Fibroblast of skin of left biceps (primary cell): ENCODE measurements at places on chromosomes 16 and 17.

- DNase-seq, result no peak
Observed at GRCh38 chr16:82860071-82860470, 233.3 kb downstream of the CDH13 start.

- DNase-seq, result no peak
Observed at GRCh38 chr17:33753452-33753851, 460.4 kb upstream of the ASIC2 start.

DNA sequence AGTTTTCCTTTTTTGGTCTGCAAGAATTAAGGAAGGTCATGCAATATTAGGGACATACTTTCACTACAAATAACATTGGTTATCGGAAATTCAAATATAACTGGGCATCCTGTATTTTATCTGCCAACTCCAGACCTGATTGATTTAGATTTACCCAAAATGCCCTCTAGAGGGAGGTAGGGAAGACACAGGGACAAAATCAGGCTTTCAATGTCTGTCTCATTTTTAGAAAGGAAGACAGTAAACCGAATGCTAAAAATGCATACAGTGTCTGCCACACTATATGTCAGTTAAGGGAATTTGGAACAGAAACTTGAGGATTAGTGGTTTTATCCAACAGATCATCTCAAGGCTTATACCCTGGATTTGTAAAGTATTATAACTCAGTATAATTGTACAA lies 161.7 kb upstream of the SOX9 start:
- no peak for DNase-seq

DNA sequence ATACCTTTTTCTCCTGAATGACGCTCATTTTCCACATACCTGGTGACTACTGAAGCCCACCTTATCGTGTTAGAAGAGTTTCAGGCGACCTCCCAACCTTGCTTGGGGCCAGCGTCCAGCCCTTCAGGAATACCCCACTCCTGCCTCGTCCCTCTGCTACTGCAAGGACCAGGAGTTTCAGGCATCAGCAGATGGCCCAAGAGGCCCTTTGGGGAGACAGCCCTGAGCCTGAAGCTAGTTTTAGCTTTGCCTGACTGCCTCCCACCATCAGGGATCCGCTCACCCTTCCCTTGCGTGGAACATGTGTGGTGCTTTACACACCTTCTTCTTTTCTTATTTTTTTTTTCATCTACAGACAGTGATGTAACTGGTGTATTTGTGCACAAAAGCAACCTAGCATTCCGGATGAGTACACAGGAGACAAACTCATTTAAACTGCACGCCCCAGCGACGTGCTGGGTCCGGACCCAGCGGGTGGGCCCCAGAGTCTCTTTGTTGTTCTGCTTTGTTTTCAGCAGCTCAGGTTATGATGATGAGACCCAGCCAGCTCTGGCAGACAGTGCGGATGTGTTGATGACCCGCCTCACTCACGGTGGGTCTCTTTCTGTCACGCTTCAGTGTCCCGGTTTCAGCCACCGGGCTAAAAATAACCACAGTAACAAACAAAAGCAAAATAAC lies 242.4 kb downstream of the C16orf95 start:
- DNase-seq, result no peak

GRCh38 chr16:87806641-87807546 lies 41.1 kb upstream of the KLHDC4 start:
- peak; percentile 89 for DNase-seq

- no peak for DNase-seq
Observed at GRCh38 chr16:88504489-88505404, 51.7 kb downstream of the ZFPM1 start.

DNA sequence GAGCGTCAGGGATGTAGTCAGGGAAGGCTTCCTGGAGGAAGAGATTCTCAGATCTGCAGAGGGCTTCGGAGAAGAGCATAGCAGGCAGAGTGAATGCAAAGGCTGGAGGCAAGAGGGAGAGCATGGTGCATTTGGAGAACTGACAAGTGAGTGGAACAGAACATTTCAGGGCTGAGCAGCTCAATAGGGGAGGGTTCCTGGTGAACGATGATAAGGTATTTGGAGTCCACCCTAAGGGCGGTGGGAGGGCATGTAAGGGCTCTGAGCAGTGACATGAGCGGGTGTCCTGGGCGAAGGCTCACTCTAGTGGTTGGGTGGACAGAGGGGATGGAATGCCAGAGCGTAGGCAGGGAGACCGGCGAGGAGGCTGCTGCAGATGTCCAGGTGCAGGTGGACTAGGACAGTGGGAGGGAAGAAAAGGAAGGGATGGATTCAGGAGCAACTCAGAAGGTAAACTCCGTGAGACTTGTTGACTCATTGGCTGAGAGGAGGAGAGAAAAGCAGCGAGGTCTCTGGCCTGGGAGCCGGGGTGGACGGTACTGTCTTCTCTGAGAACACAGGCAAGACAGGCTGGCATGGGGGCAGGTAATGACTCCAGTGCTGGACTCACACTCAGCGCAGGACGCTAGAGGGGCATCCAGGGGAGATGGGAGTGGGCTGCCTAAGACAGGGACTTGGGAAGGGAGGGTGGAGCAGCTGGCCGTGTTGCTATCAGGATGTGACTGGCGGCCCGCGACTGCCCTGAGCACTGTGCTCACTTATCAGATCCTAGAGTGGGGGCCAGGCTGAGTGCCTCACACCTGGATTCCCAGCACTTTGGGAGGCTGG lies 1.4 kb upstream of the PITPNA start:
- no peak for DNase-seq

GRCh38 chr17:27460196-27460725 lies 4.0 kb downstream of the KSR1 start:
- DNase-seq, result no peak

DNA sequence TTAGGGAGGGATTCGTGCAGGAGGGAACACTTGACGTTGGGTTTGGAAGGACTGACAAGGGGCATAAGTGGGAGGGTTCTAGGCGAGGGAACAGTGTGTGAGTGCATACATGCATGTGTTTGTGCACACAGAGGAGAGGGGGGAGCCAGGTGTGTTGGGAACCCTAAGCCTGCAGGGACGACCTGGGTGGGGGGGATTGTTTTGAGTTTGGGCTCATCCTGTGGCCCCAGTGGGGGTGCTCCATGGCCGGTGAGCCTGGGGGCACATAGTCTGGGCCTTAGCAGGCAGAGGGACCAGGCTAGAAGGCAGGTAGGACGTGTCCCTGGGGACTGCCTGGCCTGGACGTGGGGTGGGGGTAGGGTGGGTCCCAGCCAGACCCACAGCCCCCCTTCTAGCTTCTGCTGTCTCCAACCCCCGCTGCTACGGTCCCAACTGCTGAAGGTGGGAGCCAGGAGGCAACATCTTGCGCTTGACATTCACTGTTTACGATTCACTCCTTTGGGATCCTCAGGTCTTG lies 11.9 kb upstream of the RASD1 start:
- no peak for DNase-seq

DNA sequence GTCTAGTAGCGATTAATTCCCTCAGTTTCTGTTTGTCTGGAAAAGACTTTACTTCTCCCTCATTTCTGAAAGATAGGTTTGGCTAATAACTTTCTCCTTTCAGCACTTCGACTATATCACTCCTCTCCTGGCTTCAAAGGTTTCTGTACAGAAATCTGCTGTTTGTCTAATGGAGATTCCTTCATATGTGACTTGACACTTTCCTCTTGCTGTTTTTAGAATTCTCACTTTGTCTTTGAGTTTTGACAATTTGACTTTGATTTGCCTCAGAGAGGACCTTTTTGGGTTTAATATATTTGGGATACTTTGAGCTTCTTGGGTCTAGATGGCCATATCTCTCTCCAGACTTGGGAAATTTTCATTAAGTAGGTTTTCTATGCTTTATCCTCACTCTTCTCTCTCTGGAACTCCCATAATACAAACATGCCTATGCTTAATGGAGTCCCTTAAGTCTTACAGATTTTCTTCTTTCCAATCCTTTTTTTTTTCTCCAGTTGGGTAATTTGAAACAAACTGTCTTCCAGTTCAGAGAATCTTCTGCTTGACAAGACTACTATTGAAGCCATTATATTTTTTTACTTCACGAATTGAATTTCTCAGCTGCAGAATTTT lies 7.8 kb upstream of the PRSS21 start:
- DNase-seq, result no peak

DNA sequence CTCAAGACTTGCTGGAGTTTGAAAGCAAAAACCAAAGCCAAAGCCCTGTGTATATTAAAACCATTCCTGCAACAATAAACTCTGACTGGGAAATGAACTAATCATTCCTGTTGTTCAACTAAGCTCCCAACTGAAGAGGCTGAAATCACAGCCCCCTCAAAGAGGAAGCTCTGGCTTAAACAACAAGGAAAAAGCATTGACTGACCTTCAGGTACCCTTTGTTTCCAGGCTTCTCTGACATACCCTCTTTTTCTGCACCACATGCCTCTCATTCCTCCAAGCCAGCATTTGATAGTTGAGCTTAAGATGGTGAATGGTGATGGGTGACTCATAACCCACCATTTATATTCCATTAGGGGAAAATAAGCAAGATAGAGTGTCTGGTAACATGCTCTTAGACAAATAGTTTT lies 470.9 kb upstream of the SOX9 start:
- DNase-seq, result no peak

- no peak for DNase-seq
Observed at GRCh38 chr17:80926591-80927250, 64.9 kb upstream of the CHMP6 start.

- no peak for DNase-seq
Observed at GRCh38 chr16:14150796-14151195, 79.7 kb downstream of the MRTFB start.

DNA sequence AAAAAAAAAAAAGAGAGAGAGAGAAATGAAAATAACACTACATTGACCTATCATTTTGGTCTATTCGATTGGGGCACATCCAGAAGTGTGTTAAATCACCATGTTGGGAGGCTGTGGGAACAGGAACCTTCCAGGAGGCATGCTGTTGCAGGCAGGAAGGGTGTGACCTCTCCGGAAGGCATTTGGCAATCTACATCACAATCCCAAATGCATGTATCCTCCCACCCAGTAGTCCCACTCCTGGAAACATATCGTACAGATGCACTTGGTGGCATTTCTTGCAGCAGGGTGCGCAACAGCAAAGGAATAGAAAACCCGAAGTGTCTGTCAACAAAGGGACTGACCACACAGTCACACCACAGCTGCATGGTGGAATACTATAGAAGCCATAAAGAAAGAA lies 7.9 kb downstream of the PLLP start:
- DNase-seq, result no peak

DNA sequence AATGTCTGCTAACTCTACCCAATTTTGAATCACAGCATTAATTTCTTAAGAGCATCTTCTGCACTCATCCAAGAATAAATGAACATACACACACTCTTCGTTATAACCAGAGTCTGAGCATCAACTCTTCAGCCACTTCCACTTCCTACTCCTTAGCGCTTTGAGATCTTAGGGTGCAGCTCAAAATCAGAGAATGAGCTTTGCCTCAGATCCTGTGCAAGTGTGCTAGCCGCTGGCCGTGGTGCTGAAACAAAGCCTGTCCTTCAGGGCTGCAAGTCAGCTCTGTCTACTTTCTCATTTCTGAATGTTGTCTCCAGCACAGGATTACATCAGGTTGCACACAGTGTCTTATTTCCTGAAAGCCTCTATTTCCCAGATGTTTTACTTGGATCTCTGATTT lies 165.4 kb downstream of the AIPL1 start:
- DNase-seq, result peak; percentile 10

DNA sequence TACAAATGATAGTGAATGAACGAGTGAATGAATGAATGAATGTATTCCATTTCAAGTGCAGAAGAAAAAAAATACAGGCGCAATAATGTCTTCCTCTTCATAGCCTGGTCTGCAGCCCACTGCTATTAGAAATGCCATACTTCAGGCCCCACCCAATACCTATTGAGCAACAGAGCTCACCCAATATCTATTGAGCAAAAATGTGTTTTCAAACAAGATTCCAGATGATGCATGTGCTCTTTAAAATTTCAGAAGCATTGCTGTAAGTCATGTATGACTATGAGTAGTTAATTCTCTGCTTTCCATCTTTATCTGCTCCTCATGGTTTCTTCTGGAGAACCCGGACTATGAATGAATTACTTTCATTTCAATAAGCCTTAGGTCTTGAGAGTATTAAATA lies 308.2 kb downstream of the XYLT1 start:
- DNase-seq, result no peak

DNA sequence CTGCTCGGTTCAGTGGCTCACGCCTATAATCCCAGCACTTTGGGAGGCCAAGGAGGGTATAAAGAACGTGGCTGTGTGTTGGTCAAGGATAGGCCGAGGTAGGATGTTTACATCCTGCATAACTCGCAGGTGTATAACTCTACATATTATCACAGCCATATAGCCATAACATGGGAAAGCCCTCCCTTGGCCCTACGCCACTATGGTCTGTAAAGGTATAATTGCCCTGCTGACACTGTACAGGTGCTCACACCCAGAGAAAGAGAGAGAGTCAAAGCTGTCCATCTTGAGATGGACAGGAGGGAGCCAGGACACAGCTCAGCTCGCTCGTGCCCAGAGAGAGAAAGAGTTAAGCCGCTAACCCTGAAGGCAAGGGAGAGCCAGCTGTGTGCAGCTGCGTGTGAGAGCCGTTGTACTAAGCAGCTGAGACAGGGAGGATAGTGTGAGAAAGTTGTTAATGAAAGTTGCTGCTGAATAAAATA lies 30.4 kb upstream of the DHX8 start:
- DNase-seq, result no peak

DNA sequence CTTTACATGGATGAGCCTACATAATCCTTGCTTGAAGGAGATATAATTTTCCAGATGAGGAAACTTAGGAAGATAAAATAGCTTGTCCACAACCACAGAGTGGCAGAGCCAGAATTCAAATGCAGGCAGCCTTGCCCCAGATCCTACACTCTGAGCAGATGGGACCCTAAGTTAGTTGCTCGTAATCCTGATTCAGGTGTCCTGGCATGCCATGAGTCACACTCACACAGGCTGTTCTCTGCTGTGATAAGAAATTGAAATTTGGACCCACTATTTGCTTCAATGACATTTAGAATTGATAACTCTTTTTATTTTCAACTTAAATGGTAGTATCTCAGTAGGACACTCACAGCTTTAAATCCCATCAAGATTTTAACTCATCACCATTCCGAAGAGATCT lies 150.7 kb upstream of the CACNG5 start:
- DNase-seq, result no peak
